Stimulated activated CD4-positive, alpha-beta T cell treated with anti-CD3 and anti-CD28 coated beads, Interleukin-1b, Interleukin-23, amount 100 ng/mL, for 48 hours (primary cell): ENCODE measurements at places on chromosomes 4 and X.
A peak's percentile ranks its signal among the peaks of the same experiment; 100 is the strongest.

DNA sequence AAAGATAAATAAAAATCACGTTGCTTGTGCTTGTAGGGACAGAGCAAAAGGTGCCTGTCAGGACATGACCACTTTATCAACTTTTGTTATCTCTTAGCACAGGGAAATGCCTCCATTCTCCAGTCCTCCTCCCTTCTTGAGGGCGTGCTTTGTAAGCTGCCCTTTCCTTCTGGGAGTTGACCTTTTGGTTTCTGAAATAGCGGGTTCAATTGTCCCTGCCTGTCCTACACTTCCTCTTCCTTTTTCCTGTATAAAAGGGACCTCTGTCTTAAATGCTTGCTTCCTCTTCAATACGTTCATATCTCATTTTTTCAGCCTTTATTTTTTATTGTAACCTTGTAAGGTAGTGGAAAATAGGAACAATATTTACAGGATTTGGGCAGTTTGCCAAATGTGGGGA lies 153.5 kb downstream of the SH3BGRL start:
- no peak for DNase-seq

- no peak for DNase-seq
These were observed 420.3 kb downstream of the FAT4 start for GRCh38 chr4:125735102-125735501.

DNA sequence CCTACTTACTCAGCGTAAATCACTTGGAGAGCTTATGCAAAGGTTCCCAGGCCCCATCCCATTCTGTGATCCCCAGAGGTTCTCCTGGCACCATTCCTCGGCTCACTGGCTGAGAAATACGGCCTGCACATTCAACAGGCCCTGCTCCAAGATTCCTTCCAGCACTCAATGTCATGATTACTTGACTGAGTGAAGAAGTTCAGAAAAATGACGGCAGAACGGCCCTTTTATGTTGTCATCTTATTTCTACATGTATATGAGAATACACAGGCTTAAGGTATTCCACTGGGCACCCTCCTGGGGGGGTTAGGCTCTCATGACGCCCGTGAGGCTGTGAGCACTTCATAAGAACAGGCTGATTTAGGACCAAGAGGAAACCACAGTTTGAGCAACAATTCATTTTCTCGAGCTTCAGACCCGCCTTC lies 190.6 kb downstream of the NSUN7 start:
- no peak for DNase-seq

DNA sequence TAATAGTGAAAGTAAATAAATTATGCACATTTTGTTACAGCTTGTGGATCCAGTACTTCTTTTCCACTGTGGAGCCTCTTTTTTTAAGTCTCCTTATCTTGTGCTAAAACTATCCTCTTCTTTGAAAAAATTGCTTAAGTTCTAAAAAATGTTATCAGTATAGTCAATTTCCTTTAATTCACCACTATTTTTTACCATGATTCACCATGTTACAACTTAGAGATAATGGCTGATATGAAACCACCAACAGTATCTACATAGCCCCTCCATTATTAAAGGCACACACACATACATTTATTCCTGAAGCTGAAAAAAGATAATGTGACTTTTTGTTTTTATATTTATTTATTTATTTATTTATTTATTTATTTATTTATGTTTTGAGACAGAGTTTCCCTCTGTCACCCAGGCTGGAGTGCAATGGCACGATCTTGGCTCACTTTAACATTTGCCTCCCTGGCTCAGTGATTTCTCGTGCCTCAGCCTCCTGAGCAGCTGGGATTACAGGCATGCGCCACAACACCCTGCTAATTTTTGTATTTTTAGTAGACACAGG lies 243.2 kb downstream of the SPOCK3 start:
- DNase-seq, result no peak

DNA sequence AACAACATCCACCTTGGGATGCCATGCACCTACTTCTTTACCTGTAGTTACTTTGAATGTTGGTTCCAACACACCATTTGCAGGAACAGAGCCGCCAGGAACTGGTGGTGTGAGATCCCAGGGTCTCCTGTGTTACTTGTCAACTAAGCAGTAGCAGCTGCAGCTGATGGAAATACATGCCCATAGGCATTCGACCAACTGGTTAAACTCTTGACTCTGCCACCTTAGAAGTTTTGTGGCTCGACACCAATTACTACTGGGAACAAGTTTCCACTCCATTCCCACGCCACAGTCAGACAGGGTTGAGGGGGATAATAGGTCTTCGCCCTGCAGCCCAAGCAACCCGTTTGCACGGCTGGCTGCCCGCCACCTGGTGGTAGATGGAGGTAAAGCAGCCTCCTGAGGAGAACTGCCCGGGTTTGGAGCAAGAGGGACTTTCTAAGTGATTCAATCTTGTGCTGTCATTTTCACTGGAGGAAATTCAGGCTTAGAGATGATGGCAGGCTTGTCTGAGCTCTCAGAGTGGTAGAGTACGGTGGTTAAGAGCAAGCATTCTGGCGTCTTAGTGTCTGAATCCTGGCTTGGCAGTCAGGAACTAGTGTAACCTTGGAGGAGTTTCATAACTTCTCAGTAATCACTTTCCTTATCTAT lies 119.1 kb upstream of the TRIM2 start:
- peak; percentile 87 for DNase-seq

GRCh38 chr4:181611033-181611711 lies 632.0 kb upstream of the TENM3 start:
- DNase-seq, result no peak

DNA sequence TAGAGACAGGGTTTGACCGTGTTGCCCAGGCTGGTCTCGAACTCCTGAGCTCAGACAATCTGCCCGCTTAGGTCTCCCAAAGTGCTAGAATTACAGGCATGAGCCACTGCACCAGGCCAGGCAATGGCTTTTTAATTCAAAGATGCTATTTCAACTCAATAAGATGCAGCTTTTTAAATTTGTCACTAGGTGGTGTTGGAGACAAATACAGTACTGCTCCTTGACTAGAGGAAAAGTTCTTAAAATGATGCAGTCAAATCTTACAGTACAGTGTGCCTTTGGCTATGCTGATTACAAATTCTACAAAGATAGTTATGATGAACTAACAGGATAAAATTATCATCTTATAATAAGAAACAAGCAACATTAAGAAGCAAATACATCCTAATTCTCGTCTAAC lies 441.1 kb downstream of the KCNIP4 start:
- DNase-seq, result no peak

GRCh38 chrX:135513130-135513515 lies 7.3 kb upstream of the INTS6L start:
- no peak for DNase-seq

DNA sequence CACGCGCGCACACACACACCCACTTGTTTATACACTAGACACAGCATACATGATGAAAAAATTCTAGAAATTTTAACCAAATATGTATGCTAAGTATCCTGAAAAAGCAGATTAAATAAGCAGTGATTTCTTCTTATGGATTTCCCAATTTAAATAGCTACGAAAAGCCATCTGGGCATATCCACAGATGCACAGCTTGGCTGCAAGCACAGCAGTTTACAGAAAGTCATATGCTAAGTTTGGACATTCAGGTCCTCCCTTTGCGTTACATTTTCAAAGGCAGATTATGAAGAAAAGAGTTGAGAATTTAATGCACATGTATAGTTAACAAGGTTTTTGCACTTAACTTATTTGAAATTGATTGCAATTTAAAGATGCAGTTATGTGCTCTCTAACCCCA lies 542.2 kb upstream of the EPHA5 start:
- no peak for DNase-seq

DNA sequence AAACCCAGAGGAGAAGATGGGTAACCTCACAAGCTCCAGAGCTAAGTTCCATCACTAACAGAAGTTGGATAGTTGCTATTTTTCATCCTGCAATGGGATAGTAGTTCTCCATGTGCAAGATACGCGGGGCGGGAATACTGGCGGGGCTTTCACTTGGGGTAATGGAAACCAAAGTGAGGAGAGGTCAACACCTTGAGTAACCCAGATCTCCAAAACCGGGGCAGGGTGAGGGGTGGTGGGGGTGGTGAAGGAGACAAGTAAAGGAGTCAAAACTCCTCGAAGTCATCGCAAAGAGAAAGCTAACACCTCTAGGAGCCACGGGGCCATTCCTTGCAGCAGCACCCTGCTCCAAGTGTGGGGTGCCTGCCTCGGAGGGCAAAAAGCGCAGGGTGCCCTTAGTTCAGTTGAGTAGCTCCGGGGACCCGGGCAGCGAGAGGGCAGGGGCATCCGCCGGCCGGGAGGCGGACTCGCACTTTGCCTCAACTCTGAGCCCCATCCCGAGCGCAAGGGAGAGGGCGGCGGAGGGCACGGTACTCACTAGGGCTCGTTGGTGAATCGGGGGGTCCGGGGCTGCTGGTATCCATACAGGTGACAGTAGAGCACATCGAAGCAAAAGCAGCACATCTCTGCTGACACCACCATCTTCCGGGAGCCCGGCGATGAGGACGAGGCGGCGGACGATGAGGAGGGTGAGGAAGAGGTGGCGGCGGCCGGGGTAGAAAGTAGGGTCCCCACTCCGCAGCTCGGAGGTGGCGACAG lies 645 bp downstream of the AMMECR1 start:
- peak; percentile 6 for DNase-seq

DNA sequence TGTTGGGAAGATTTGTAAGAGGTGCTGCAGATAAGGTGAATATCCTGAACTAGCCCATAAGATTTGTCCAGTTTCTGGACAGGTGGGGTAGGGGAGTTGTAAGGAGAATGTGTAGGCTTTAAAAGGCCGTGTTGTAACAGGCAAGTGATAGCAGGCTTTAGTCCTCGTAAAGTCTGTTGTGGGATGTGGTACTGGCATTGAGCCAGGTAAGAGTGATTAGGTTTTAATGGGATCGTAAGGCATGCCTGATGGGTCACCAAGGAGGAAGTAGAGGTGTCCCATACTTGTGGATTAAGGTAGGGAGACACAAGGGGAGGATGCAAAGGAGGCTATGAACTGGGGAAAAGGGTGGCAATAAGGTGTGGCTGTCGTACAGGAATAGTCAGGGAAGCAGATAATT lies 256.9 kb upstream of the DKK2 start:
- no peak for DNase-seq

GRCh38 chrX:148588649-148589310 lies 88.4 kb downstream of the AFF2 start:
- DNase-seq, result no peak

GRCh38 chrX:118525174-118525730 lies 29.6 kb downstream of the DOCK11 start:
- no peak for DNase-seq

DNA sequence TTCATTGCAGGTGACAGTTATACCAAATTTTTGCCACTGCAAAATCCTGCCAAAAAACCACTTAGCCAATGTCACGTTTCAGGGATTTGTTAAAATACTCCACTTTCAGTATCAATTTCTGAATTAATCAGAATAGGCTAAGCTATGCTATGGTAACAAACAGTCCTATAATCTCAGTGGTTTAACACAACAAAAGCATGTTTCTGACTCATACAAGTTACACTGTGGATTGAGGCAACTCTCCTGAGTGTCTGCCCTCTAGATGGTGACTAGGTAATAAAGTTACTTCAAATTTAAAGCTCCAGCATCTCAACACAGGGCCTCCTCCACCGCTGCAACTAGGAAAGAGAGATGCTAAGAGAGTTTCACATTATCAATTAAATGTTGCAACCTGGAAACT lies 23.0 kb upstream of the RADX start:
- no peak for DNase-seq

DNA sequence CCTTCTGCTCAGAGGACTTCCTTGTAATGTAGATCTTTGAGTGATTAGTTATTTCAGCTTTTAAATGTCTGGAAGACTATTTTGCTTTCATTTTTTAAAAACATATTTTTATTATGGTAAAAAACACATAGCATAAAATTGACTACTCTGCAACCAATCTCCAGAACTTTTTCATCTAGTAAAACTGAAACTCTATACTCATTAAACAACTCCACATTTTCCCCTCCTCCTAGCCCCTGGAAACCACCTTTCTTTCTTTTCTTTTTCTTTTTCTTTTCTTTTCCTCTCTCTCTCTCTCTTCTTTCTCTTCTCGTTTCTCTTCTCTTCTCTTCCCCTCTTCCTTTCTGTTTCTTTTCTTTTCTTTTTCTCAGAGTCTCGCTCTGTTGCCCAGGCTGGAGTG lies 230.6 kb downstream of the DLG3 start:
- DNase-seq, result no peak

DNA sequence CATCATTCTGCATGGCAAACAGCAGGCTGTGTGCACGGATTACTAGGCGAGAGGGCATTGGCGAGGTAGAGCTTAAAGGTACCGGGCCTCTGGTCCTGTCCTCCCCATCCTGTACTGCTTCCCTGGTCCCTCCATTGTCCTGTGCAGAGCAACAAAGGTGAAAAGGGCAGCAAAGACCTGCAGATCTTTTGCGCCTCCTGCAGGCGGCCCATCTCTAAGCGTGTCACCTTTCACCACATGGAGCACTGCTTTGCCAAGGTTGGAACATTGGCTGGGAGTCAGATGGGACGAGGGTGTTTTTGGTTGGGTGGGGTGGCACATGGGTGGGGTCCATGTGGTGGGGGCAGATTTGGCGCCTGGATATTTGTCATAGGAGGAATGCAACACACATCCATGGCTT lies 64.7 kb upstream of the UXT start:
- DNase-seq, result peak; percentile 5

DNA sequence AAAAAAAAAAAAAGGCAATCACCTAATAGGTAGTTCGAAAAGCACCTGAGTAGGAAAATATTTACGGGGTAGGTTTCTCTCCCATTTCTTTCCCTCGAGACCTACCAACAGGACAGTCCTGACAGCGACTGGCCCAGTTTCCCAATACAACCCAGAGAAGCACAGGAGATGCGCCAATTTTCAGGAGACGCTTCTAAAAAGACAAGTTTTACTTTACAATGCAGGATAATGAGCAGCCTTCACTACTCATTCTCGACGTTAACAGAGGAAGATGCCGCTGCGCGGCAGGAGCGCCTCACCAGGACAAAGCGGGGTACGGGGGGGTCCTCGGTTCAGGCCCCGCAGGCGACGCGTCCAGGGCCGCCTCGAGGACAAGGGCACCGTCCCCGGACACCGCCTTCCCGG lies 708 bp downstream of the BCLAF3 start:
- no peak for DNase-seq

DNA sequence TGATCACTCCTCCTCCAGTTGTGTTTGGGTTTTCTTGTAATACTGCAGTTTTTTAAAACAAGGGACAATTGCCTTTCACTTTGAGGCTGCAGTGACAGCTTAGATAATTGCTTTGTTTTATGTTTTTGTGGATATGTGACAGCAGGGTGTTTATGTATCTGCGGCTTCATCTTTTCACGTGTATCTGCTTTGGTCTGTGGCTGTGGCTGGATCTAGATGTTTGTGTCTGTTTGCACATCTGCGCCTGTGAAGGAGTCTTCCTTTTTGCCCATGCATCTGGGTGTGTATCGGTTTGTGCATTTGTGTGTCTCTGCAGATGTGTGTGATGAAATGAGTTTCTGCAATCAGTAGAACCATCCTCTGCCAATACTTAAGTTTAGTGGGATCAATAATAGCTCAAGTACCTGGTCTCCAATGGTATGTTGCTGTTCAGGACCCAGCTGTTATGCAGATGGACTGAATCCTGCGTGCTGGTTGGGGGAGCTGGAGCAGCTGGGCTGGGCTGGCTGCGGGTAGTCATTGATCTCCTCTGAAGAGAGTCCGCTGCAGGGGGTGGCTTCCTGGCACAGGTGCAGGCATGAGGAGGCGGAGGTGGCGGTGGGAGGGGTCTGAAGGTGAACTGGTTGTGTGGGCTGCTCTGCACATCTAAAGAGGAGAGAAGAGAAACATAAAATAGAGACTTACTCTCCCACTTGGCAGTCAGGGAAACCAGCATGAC lies 390.3 kb downstream of the SH2D1A start:
- peak; percentile 27 for DNase-seq

GRCh38 chrX:148763896-148764295 lies 263.5 kb downstream of the AFF2 start:
- DNase-seq, result no peak
